ENCODE measurements at places on chromosomes 1 and 21.

DNA sequence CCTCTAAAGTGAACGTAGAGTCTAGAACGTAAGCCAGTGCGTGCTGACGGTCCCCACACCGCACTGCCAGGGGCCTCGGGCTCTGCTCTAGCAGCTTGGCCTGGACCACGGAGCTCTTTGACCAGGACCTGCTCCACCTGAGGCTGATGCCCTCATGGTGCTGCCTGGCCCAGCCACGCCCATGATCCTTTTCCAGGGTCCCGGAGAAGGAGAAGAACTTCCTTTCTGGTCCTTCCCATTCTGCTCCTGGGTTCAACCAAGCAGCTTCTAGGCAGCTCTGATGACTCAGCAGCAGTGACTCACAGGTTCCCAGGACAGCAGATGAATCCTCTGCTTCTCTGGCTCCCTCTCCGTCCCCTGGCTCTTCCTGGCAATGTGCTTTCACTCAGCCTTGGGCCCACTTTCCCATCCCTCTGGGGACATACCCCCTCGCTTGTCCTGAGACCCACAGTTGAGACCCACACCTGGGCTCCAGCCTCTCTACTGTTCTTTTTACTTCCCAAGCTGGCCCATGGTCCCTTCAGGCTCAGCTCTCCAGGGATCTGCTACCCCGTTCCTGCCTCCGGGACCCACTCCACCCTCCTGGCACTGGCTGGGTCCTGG lies 246.3 kb upstream of the RAB4A start:
- no peak for DNase-seq

DNA sequence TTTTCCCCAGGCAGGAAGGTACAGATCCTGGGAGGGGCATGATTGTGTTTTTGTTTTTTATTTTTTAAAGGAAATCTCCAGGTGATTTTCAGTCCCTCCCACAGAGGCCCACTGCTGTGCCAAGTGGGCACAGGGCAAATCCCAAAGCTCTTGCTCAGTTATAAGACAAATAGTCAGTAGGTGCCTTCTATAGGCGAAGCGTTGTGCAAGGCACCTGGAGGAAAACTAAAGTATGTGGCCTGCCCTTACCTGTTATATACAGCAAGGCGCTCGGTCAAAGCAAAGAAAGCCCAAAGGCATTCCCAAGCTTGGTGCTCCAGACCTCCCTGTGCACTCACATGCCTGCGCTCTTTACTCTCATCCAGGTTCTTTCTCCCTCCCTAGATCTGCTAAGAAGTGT lies 81.0 kb downstream of the KCNJ15 start:
- DNase-seq = no peak

DNA sequence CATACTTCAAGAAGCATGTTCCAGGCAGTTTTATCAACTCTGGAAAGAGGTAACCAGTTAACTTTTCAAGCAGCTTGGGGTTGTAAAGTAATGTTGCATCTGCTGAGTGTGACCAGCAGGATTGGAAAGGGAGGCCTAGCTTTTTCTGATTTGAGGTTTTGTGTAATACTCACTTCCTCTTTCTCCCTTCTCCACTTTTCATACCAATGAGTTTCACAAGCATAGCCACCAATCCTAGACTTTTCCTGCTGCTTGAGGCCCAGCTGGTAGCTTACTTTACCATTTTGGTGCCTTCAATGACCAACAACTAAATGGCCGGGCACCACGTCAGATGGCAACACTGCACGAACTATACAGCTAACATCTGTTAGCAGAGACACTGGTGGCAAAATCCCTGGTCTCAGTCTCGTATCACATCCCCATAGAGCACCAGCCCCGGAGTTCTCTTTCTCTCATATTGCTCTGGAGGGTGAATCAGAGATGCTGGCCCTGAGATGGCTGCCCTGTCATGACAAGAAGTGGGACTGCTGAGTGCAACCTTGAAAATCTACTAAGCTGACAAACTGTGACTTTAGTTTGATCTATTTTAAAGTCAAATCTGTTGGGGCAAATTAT lies 14.8 kb upstream of the GPR88 start:
- DNase-seq = no peak

- DNase-seq = no peak
Measured at GRCh38 chr1:235265900-235266299, 62.1 kb downstream of the ARID4B start.

- DNase-seq = no peak
Measured at GRCh38 chr1:65209005-65209885, 61.2 kb downstream of the AK4 start.

- no peak for DNase-seq
Measured at GRCh38 chr1:185680453-185680852, 53.7 kb upstream of the HMCN1 start.

DNA sequence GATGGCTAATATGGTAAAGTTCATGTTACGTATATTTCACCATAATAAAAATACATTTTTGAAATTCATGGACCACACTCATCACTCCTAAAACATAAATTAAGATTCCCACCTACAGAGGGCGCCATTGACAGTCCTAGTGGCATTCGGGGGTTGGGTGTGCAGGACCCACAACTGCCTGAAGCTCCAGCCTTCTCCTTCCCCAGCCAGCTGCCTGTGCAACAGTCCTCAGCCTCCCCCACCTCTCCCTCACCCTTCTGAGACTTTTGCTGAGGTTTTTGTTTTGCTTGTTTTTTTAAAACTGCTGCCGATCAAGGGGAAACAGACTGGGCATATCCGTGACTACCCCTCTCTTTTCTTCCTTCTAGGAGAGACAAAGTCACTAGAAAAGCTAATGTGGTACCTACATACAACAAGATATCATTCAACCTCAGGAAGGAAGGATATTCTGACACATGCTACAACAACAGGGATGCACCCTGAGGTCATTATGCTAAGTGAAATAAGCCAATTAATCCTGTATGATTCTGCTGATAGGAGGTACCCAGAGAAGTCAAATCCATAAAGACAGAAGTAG lies 9.2 kb upstream of the EVA1C start:
- DNase-seq = no peak

- DNase-seq = no peak
Measured at GRCh38 chr21:46157987-46158451, 2.6 kb upstream of the FTCD start.

GRCh38 chr1:216758161-216758560 lies 34.9 kb upstream of the ESRRG start:
- DNase-seq = no peak
